ENCODE measurements at places on chromosomes 3 and 15.

- no peak for DNase-seq
Observed at GRCh38 chr15:56816781-56817180, 83.5 kb upstream of the ZNF280D start.

- no peak for DNase-seq
Observed at GRCh38 chr3:181730934-181731333, 19.2 kb downstream of the SOX2 start.

DNA sequence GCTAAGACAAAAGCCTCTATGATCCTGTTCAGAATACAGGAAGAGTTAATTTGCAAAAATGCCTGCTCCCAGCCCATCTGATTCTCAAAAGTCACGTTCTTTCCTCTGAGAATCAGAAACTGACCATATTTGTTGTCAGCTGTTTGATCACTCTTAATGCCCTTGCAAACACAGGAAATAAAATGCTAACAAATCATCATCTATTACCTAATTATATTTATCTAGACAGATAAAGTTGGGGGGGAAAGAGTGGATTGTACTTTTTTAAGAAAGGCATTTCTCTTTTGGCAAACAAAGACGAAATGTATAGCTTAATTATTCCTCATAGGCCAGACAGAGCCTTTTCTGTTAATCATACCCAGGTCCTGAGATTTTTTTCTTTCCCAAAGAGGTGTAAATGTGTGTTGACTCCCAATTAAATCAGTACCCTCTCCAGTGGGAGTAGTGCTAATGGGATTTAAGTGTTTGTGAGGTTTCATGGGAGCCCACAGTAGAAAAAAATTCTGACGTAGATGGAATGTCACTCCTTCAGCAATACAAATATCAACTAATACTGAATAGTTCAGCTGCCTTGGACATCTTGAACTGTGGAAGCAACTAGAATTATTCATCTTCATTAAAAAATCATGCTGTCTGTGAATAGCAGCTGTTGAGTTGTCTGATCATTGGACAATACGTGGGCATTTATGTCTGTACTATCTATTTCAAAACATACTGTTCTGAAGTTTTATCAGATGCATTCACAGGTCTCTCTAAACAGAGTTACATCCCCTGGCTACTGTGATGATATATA, 22.5 kb upstream of the BNIP2 start:
- DNase-seq: no peak

GRCh38 chr3:120567370-120568201, 28.6 kb upstream of the NDUFB4 start:
- no peak for DNase-seq

DNA sequence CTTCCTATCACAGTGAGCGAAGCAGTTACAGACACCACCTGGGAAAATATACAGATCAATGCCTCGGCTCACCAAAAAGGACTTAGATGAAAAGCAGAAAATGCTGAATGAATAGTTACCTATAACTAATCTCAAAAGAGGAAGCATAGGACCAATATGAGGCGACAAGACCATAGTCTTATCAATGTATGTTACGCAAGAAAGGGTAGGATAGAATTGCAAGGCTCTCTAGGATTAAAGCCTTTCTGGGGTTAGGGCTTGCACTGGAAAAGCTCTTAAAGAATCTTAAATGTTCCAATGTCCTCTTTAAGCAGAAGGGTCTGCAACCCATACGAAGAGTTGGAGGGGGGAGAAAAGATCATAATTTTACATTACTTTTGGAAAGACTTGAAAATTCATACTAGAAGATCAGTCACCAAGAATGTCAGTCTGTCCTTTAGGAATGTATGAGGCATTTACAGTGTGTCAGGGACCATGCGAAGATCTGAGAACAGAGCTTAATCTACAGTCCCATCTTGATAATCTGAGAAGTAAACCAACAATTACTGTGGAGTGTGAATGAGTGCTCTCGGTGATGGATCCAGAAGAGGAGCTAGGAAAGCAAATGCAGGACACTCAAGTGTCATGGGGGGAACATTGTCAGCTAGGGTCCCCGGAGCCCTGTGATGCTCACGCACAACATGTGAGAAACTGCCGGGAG, 185.9 kb downstream of the GREM1 start:
- DNase-seq: no peak

DNA sequence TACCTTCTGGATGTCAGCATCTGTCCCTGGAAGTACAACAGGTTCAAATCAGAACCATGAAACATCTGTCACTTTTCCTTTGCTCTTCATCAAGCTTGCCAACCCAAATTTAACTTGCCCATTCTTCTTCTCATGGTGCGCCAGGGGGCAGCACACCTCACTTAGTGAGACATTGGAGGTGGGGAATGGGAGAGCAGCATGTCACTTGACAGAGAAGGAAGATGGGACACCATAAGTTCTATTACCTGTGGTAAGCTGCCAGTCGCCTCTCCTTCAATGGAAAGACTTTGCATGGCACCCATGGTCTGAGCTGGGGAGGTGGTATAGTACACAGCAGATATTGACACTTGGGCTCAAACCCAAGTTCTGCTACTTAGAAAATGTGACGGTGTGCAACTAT, 2.9 kb downstream of the SCN5A start:
- DNase-seq: no peak

DNA sequence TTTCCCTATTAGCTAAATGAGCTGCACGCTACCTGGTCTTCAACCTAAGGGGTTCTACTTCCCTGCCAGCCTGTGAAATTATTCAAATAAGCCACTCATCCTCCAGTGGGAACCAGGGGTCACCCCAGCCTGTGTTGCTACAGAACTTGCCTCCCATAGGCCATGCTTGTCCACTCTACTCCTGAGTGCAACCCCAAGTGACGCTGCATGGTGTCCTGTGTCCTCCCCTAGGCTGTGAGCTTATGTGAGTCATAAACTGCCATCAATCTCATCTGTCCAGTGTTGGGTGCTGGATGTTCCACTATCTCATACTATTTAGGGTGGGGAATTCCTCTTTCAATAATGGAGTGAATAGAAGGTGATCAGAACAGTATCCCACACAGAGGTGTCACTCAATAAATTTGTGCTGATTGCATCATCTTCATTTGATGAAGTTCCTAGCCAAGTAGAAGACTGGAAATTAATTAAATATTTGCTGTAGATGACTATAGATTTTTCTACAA, 49.8 kb upstream of the SSR3 start:
- DNase-seq: no peak

DNA sequence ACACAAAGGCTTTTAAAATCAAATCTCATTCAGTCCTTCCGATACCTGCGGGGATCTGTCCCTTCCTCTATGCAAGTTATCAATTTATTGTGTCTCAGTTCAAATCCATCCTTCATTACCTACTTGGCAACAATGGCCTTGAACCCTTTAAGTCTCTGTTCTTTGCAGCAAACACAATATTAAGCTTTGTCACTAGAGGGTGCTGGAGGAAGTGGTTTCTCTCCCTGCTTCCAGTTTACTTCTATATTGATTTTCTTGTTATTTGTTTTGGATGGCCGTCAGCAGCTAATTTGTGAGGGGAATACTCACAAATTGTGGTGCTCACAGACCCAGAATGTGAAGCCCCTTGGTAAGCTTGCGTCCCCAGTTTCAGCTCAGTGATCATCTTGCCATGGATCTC, 278.3 kb downstream of the FGF12 start:
- DNase-seq: no peak

DNA sequence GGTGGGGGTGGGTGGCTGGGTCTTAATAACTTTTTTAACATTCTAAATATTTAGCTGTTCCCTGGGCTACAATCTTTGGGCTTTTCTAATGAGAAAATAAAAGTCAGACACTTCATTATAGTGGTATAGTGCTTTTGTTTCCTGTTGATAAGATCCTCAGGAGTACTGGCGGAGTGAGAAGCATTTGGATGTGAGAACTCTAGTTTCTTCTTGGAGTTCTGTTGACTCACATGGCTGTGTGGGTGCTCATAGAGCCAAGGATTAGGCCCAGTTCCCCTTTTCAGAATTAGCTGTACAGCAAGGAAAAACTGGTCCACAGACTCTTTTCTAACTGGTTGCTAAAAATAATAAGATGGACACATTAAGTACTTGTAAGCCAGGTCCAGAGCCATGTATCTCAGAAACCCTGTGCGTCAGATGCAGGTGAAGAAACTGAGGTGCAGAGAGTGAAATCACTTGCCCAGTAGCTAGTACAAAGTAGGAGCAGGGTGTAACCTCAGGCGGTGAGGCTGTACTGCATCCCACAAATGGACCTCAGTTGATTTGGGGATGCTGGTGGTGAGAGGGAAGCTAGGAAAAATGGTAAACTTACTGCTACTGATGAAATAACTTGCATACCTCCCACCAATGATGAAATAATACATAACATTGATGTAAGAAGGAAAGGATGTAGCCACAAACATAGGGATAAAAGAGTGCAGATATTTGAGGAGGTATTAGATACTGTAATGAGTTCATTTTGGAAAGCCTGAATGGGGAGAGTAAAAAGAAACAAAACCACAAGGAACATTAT, 2.3 kb downstream of the ITPR1 start:
- DNase-seq: no peak

GRCh38 chr3:123198372-123198771, 3.4 kb upstream of the SEC22A start:
- no peak for DNase-seq

- peak; percentile 69 for DNase-seq
Observed at GRCh38 chr3:13850161-13850945, 29.5 kb downstream of the WNT7A start.

- no peak for DNase-seq
Observed at GRCh38 chr3:112353365-112353764, 20.4 kb downstream of the CD200 start.

- DNase-seq: no peak
Observed at GRCh38 chr3:153547970-153548369, 385.9 kb downstream of the RAP2B start.

GRCh38 chr3:125695688-125696087, 100.4 kb upstream of the OSBPL11 start:
- DNase-seq: no peak

DNA sequence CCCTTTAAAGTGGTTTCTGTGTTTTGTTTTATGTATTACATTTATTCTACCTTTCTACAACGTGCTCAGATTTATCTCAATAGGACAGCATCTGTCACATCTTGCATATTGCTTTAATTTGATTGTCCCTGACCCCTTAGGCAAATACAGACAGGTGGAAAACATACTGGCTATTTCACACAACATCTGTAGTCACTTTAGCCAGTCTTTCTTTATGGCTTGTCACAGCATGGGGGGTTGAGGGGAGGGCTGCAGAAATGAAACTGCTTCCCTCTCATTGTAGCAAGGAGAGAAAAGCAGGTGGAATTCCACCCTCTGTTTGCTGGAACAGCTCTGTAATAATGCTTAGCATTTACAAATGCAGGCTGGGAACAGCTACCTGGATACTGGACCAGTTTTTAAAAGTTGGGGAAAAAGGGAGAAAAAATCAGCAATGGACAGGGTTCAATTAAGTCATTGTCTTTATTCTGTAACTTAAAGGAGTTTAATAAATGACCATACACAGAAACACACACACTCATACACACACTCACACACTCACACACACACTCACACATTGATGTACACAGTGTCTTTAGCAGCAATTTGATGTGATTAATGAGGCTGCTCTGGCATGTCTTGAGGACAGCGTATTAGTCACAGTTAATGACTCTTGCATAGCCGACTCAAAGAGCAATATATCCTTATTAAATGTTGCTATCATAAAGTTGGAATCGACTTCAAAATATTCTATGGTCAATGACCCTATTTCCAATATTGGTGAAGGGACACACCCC, 283.7 kb upstream of the GBE1 start:
- DNase-seq: no peak

DNA sequence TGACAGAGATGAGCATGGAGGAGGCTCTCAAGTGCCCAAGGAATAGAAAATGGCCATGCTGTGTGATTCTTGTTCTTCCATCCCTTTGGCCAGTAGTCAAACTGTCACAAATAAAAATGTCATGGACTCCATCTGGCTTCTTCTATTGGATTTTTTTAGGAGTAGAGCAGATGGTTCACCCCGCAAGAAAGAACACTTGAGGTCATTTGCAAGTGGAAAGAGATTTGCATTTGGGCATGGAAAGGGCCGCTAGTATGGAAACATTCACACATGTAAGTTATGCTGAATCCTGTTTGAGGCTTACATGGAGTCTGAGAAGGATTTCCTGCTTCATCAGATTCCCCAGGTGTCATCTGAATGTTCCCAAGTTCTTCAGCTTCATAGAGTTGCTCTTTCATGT, 53.1 kb upstream of the CFAP161 start:
- no peak for DNase-seq

DNA sequence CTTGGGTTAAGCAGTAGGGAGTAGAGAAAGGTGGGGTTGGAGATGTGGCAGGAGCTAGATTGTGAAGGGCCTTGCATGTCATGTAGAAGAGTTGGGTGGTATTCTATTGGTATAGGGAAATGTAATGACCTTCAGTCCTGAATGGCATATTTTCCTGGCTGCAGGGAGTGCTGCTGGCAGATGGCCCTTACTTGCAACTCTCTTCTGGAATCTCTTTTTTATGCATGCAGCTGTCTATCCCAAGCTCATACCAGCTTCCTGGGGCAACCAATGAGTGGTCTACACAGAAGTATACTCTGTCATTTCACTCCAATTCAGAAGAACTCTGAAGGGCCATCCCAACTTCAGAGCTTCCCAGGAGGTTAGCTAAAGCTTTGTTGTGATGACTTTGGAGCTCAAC, 144.7 kb upstream of the ANKRD28 start:
- no peak for DNase-seq

DNA sequence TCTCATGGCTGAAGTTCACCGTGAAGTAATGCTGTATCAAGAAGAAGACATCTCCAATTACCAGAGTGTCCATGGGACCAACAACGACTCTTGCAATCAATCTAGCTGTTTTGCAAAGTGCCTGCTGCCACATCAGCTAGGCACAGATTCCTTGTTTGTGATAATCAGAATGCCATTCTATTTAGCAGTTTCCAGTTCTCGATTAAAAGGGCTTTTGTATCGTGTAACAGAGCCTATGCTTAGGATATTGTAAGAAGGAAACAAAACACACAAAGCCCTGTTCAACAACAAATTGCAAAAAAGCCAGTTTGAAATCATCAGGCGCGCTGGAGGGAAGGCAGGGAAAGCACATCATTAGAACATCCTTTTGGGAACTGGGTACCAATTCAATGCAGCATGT, 26.1 kb downstream of the RASGRF1 start:
- DNase-seq: no peak

Measured in LoVo (cell line).